Activated naive CD8-positive, alpha-beta T cell treated with anti-CD3 and anti-CD28 coated beads for 36 hours (primary cell): ENCODE measurements at places on chromosomes 5 and 9. TPM values are rescaled to one million over a fixed set of nuclear protein-coding genes. Genes with fewer than 3 reads are reported as not detected.
A peak's percentile ranks its signal among the peaks of the same experiment; 100 is the strongest.

The SCGB3A2 gene
- total RNA-seq, result not detected

The B4GALT7 gene
- 20.0 TPM for total RNA-seq

The ADAMTS12 gene
- not detected for total RNA-seq

GRCh38 chr9:110528645-110529044 lies 50.9 kb downstream of the SVEP1 start:
- no peak for DNase-seq
- no peaks in the 10 kb centered on the region for H3K4me1 ChIP-seq
- H3K27ac ChIP-seq, result no peak overlapping the region
- H3K27me3 ChIP-seq, result no peaks in the 10 kb centered on the region

DNA sequence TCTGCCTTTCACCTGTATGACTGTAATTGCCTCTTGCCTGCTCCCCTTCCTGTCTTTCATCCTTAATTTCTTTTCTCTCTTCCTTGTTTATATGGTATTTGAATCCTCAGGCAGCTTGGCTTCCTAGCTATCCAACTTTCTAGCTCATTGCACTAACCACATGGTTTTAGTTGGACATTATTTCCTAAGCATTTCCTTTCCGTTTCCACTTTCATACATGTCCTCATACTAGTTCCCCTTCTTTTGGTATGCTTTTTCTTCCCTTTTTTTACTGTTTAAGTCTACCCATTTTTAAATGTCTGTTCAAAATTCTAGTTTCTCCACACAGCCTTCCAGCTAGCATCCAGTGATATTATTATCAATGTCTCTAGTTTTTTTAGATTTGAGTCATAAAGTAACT lies 6.6 kb downstream of the CWC27 start:
- peaks cover 11% of the 10 kb centered on the region for H3K36me3 ChIP-seq
- H3K27ac ChIP-seq, result no peak overlapping the region
- no peaks in the 10 kb centered on the region for H3K27me3 ChIP-seq
- no peak overlapping the region for H3K4me3 ChIP-seq
- H3K4me1 ChIP-seq, result peaks cover 12% of the 10 kb centered on the region

- peak overlapping the region; percentile 95 for H3K27ac ChIP-seq
- peaks cover 8% of the 10 kb centered on the region for H3K36me3 ChIP-seq
- H3K4me3 ChIP-seq, result peak overlapping the region; percentile 83
- peaks cover 13% of the 10 kb centered on the region for H3K4me1 ChIP-seq
Observed at GRCh38 chr9:129414377-129414992, 206.4 kb downstream of the C9orf50 start.

- H3K4me3 ChIP-seq, result no peak overlapping the region
- H3K36me3 ChIP-seq, result no peaks in the 10 kb centered on the region
- no peaks in the 10 kb centered on the region for H3K4me1 ChIP-seq
- H3K27me3 ChIP-seq, result no peaks in the 10 kb centered on the region
- no peak overlapping the region for H3K27ac ChIP-seq
Observed at GRCh38 chr5:147290261-147290660, 55.4 kb downstream of the STK32A start.

DNA sequence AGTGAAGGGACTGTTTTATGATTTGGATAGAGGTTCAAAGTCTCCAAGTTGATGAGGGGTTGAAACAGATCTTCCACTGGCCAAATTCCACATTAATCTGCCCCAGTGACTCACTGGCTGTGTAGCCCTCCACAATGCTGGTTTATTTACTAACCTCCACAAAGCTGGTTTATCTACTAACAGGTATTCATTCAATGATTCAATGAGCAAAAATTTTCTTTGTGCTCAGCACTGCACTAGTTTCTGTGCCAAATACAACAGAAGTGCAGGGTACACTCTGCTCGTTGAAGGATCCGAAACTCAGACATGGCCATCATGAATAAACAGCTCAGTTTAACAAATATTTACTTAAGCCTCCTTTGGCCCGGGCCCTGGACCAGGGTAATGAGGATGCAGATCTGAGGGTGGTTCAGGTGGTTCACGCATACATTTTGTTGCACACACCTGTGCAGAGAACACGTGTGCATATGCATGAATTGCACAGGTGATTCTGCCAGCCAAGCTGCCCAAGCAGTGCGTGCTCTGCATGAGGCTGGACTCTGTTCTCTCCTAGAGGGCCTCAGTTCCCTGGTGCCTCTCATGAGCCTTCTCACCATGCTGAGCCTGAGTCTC lies 71.0 kb downstream of the SH3PXD2B start:
- no peaks in the 10 kb centered on the region for H3K36me3 ChIP-seq
- no peak overlapping the region for H3K4me3 ChIP-seq
- no peak overlapping the region for H3K27ac ChIP-seq
- no peak for DNase-seq
- no peaks in the 10 kb centered on the region for H3K27me3 ChIP-seq

DNA sequence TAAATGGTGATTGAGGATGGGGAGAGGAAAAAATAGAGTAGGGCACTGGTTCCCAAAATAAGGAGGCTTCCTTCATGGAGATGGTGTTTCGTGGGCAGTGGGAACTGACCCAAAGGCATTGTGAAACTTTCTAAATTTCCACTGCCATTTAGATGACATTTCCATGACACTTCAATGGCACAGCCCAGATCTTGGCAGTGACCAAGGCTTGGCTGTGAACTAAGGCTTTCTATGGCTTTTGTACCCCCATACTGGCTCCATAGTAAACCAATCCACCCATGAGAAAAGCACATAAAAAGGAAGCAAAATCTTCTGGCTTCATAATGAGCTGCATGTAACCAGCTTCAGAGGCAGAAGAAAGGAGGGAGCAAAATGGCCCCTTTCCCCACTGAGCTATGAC lies 321.0 kb upstream of the TLE4 start:
- no peaks in the 10 kb centered on the region for H3K4me1 ChIP-seq
- no peak overlapping the region for H3K4me3 ChIP-seq
- no peak overlapping the region for H3K27ac ChIP-seq
- no peaks in the 10 kb centered on the region for H3K36me3 ChIP-seq
